ENCODE measurements at places on chromosomes 11 and 22.

DNA sequence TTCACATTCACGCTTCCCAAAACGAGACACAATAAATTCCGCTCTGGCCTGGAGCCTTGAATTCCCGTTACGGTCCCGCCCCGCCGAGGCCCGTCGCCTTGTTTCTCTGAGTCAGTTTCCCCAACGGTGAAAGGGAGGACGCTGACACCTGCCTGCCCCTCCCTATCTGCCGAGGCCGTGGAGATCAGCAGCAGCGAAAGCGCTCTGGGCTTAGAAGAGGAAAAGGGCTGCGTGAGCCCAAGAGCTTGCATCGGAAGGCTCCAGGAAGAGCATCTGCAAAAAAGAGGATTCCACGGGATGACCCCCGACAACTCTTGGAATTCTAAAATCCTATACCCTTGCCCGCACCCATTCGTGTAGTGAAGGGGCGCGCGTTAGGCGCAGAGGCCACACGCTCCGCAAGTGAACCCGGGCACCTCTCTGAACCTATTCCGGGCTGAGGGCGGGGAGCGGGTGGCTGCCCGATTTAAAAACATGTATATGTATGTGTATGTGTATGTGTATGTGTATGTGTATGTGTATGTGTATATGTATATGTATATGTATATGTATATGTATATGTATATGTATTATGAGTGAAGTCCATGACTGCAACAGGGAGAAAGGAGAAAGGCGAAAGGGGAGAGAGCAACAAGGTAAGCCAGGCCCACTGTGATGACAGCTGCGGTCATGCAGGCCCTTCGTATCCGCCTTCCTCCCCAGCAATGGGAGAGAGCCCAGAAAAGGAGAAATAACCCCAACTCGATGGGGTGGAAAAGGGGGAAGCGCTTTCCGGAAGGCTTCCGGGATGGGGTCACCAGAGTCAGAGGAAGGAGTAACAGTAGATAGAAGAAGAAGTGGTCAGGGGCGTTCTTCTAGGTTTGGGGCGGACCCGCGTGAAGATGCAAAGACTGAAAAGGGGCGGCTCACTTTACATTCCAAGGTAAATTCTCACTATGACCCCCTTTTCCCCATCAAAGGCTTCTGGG is 948 bp upstream of the MRTFA start:
- peak; percentile 37 for DNase-seq

DNA sequence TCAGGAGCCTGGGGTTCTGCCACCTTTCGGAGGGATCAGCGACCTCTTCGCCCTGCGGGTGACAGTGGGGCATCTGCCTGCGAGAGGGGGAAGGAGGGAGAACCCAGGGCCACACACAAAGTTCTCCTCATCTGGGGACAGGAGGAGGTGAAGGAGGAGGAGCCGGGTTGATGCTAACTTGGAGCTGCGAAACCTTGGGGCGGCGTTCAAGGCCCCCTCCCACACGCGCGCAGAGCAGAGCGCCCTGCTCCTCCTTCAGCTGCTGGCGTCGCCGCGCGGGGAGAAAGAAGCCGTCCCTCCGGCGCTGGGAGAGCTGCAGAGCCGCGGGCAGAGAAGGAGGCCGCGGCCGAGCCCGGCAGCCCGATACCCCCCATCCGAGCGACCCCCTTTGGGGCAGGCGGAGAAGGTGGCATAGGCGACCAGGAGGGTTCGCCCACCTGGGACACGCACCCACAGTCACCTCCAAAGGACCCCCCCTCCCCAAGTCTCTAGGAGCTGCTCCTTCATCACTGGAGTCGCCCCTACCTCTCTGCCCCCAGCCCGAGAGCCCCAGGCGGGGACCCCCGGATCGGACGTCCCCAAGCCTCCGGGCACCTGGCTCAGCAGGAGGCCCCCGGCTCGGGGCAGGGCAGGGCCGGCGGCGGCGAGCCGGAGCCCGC is at the start of gene RASD2:
TSS of gene RASD2 (plus strand) at position 237 of the 659 bp plus-strand sequence. CDS start 5,979 bp downstream, outside the sequence.
- DNase-seq, result peak; percentile 15

GRCh38 chr11:108364159-108364558 is 103.2 kb downstream of the C11orf65 start:
- DNase-seq, result no peak

DNA sequence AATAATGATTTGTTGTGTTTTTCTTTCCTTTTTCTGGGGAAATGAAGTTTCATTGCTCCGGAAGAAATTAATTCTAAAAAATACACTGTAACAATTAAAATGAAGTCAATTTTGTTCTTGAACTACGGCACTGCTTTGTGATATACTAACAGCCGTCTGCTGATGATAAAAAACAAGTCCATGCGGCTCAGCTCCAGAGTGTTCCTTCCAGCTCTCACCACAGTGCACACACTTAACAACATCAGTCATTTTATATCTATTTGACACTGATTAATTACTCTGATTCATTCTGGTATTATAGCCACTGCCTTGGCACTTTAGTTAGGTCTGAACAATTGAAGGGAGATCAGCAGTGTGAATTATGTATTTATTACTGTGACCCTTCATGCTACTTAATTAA is 97.4 kb upstream of the SLC6A5 start:
- DNase-seq, result no peak

DNA sequence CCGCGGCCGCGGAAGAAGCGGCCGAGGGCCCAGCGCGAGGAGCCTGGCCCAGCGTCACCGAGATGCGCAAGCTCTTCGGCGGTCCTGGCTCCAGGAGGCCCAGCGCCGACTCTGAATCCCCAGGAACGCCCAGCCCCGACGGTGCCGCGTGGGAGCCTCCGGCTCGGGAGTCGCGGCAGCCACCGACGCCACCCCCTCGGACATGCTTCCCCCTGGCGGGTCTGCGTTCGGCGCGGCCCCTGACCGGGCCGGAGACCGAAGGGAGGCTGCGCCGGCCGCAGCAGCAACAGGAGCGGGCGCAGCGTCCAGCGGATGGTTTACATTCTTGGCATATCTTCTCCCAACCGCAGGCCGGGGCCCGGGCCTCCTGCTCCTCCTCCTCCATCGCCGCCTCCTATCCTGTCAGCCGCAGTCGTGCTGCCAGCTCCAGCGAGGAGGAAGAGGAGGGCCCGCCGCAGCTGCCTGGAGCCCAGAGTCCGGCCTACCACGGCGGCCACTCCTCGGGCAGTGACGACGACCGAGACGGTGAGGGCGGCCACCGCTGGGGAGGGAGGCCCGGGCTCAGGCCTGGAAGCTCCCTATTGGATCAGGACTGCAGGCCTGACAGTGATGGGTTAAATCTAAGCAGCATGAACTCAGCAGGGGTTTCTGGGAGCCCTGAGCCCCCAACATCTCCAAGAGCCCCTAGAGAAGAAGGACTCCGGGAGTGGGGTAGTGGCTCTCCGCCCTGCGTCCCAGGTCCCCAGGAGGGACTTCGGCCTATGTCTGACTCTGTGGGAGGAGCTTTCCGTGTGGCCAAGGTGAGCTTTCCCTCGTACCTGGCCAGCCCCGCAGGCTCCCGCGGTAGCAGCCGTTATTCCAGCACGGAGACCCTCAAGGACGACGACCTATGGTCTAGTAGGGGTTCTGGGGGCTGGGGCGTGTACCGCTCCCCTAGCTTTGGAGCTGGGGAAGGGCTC is 1.2 kb downstream of the ARHGEF17 start:
- no peak for DNase-seq

DNA sequence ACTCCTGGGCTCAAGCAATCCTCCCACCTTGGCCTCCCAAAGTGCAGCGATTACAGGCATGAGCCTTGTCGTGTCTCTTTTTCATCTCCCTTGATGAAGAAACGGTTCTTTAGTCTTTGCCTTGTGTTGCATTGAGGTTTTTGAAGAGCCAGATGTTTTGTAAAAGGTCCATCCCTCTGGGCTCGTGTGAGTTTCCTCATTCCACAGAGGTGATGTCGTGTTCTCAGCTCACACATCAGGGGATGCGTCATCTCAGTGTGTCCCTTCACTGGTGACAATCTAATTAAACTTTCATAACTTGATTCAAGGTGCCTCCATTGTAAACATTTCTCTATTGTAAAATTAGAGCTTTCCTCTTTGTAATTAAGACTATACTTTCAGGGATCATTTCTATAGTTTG is 29.7 kb upstream of the TEF start:
- no peak for DNase-seq

GRCh38 chr22:46848197-46848596 is 85.7 kb downstream of the TBC1D22A start:
- no peak for DNase-seq

- peak; percentile 43 for DNase-seq
Measured at GRCh38 chr11:2928605-2929530, at the start of gene PHLDA2. PHLDA2 (minus strand) TSS chr11:2929420; CDS start chr11:2929364, 56 bp downstream.

- DNase-seq, result no peak
Measured at GRCh38 chr22:25892678-25893077, 150.7 kb downstream of the MYO18B start.

- DNase-seq, result no peak
Measured at GRCh38 chr22:45225732-45226502, 14.8 kb downstream of the KIAA0930 start.

DNA sequence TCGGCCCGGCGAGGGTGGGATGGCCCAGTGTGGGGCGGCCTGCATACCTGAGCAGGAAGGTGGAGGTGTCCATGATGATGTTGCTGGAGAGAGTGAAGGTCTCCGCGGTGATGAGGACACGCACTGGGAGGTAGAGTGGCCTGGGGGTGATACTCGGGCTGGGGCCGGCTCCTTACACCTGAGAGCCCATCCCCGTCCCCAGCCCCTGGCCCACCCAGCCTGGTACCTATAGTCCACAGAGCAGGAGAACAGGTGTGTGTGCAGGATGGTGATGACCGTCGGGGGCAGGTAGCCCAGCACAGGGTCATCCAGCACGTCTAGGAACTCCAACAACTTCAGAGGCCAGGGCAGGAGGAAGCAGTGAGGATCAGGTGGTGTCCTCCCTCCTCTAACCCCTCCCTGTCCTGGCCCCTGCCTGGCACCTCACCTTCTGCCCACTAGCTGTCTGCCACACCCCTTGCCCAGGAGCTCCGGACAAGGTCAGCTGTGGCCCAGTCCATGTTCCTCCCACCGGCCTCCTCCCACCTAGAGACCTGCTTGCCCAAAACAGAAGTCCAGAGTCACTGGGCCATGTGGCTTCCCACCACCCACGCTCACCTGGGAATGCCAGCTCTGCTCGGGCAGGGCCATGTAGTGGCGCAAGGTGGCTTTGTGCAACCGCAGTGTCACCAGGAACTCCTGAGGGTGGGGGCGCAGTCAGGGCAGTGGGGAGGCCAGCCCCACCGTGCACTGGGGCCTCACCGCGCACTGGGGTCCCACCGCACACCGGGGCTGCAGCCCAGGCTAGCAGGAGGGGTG is 11.3 kb downstream of the ATG2A start:
- no peak for DNase-seq

GRCh38 chr22:27851974-27852746 is 50.6 kb upstream of the MN1 start:
- no peak for DNase-seq

GRCh38 chr11:67998150-67999045 is 5.5 kb downstream of the UNC93B1 start:
- no peak for DNase-seq

GRCh38 chr22:36267896-36268485 is 15.1 kb downstream of the APOL1 start:
- DNase-seq, result no peak

DNA sequence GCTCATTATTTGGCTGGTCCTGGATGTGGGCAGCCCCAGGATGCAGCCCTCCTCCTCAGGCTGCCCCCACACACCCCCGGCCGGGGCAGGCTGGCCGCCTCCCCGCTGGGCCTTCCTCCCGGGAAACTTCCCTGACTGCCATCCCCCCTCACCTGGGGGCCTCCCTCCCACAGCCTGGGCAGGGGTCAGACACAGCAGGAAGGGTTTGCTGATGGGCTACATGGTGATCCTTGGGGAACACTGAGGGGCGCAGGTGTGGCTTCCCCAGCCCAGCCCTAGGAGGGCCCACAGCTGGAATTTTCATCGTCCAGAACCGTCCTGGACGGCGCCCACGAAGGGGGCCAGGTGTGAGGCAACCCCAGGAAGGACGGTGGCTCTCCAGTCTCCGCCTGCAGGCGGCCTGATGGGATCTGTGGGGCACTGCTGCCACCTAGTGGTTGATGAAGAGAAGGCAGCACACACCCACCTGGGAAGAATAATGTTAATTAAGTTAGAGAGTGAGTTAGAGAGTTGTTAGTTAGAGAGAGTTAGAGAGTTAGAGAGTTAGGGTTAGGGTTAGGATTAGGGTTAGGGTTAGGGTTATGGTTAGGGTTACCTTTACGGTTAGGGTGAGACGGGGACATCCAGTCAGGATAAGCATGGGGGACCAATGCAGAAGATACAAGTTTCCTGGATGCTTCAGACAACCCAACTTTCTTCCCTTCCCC is 75.9 kb upstream of the PRR5 start:
- peak; percentile 72 for DNase-seq

DNA sequence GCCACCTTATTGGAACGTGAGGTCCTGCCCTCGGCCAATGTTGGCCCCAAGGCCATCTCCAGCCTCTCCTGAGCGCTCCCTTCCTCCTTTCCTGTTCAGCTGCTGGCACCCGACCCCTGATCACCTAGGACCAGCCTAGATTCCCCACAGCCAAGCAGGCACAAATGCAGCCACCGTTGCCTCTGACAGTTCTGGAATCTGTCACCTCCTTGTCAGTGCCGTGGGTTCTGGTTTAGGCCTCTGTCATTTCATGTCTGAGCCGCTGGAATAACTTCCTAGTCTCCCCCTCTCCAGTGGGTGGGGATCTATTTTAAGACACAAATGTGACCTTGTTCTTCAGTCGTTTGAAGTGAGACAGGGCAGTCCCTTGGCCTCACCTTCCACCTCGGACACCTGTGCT is 29.7 kb downstream of the FADS3 start:
- DNase-seq, result no peak

- no peak for DNase-seq
Measured at GRCh38 chr11:5339771-5340322, 3.5 kb downstream of the OR51B5 start.

- no peak for DNase-seq
Measured at GRCh38 chr11:133821776-133822175, 23.5 kb downstream of the SPATA19 start.

GRCh38 chr22:36492109-36492508 is 10.7 kb upstream of the TXN2 start:
- DNase-seq, result no peak

- DNase-seq, result no peak
Measured at GRCh38 chr11:123451183-123451781, 21.2 kb downstream of the GRAMD1B start.

DNA sequence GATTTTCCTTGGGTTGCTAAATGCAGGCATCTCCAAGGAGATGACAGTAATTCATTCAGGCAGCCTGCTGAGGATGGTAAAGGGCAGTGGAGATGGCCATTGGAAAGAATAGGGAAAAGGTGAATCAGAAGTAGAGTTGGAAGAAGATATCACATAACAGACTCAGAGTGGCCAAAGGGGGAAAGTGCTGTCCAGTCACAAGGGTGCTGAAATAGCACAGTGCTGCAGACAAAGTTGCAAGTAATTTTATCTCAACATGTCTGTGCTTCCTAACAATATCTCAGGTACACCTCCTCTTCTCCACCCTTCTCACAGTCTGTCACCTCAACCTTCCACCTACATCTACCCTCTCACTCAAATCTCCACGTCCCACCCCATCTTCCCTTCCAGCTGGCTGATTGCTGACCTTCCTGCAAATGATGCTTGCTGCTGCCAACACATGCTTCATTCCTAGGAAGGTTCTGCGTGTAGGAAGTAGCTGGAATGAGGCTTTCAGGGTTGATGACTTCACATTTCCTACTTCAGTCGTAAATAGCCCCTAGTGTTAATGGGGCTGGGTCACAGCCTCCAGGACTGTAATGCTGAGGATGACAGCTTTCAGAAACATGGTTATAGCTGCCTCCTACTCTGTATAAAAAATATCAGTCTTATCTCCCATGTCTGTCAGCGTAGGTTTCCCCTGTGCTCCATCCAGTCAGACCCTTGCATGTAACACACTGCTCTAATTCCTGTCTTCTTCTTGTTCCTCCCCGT is 123.9 kb downstream of the CTNND1 start:
- no peak for DNase-seq

All from effector CD4-positive, alpha-beta T cell (primary cell).